ENCODE measurements at places on chromosomes 5 and 9. TPM values are rescaled to one million over a fixed set of nuclear protein-coding genes. Genes with fewer than 3 reads are reported as not detected.

DNA sequence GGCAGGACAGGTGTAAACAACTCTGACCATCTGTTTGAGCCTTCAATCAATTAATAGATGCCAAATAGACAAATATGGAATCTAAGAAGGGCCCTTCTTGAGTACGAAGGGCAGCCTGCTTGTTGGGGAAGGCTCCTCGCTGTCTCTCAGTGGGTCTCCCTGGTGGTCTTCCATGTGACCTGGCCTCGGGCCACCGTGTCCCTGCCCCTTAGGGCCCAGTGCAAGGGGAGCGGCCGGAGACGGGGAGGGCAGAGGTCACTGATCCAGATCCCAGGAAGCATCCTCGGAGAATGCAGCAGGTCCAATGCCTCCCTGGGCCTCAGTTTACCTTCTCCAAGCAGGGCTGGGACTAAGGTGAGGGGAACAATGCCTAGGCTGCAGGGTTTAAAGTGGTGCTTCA lies 2.5 kb downstream of the DBH start:
- DNase-seq = no peak

DNA sequence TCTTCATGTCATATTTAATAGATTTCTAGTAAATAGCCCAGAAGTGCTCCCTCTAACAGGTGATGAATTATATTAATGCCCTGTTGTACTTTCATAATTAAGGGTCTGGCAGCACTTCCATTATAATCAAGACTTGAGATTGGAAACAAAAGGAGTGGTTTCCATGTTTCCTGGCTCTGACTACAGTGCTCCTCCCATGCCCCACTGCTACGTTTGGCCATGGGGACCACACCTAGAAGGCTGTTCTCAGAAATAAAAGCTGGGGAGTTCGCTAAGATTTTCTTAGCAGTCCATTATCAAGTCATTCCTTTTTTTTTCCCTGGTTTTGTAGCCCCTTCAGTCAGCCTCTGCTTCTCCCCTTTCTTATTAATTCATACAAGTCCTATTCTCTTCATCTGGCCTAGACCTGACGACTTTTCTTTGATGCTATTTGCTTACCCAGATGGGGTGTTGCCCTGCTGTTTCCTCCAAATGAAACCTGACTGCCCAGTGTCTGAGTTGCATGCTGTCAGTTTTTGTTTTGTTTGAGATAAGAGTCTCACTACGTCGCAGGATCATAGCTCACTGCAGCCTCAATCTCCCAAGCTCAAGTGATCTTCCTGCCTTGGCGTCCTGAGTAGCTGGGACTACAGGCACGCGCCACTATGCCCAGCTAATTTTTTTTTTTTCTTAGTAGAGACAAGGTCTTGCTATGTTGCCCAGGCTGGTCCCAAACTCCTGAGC lies 312.1 kb upstream of the EFNA5 start:
- no peak for DNase-seq

GRCh38 chr5:86716121-86716520 lies 98.4 kb downstream of the COX7C start:
- no peak for DNase-seq

DNA sequence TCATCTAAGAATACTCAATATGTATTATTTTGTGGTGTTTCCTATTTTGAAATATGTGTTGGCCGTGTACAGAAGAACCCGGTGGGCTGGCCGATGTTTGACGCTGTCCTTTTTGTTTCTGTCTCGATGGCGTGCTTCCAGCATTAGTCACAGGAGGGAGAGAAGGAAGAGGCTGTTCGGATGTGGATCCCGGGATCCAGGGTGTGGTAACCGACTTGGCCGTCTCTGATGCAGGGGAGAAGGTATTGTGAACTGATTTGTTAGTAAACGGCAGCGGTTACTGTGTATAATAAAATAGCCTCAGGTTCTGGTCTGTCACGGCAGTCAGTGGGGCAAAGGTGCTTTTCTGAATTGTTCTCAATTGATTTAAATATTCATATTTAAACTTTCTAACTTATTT lies 275.0 kb downstream of the ARHGEF28 start:
- no peak for DNase-seq

DNA sequence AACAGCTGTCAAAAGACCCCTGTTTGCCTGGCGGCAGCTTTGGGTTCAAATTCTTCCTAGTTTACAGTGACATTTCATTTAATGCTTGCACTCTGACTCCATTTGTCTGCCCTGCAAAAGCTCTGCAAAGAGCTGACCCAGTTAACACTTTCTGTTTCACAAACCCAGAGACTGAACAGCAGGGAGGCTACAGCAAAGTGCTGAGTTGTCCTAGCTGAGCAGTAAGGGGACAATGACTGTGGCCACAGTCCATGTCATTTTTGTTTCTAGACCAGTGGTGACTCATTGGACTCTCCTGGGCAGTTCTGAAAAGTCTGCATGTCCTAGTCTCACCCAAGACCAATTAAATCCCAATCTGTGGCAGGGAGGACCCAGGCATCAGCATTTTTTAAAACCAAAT lies 994.8 kb upstream of the WWC1 start:
- DNase-seq = no peak

DNA sequence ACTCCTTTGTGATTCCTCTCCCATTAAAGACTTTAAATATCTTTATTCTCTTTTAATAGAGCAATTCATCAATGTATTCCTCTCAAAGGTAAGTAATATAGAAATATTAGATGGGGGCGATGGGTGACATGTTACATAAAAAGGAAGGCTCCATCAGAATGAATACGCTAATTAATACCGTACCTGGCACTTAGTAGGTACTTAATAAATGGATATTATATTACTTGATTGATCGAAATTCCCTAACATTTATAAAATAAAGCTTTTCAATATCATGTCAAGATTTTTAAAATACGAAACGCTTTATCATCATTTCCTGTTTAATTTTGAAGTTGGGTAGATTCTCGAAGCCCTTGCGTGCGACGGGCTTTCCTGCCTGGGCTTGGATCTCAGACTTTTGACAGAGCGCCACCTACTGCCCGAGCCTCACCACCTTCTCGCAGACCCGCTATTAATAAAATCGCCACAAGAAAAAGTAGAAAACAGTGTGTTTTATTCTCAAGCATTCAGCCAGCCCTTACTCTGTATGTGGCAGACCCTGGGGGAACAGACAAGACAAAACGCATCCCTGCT lies 99.4 kb downstream of the C5orf15 start:
- peak; percentile 74 for DNase-seq

DNA sequence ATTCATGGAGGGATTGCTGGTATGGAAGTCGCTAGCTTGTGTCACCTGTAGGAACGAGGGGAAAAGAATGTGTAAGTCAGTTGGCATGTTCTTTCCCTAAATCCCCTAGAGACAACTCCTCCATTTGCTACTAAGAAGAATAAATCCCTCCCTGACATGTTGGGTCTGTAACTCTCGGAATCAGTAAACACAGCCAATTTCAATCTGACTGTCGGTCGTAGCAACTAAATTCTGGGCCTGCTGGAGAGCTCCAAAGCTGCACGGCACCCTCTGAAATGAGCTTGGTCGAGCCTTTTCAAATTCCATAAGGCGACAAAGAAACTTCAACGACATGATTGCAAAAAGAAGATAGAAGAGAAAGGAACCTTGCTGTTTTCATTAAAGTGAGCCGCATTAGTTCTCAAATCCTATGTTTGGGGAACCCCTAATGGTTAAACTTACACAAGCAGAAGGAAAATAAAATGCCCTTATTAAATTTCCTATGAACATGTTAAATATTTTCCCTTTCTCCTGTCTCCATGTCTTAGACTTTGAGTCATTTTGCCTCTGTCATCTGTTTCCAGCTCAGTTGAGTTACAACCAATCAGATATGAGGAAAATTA lies 735.8 kb upstream of the WWC1 start:
- DNase-seq = no peak

Gene ARSI
- total RNA-seq = 5.9 TPM

DNA sequence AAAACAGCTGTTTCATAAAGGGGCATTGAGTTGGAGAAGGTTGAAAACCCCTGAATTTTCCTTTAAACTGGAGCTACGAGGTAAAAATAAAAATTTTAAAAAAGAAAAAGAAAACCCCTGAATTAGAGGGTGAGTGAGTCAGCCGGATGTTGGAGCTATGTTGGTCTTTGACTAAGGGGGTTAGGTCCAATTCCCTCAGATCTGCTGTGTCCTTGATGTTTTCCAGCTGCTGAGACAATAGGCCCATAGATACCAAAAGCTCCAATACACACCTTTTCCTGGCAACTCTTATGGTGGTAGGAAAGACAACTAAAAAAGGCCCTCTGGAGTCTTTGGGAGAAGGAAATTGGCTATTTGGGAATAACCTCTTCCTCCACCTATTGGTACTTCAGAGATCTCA lies 79.4 kb upstream of the SAP30L start:
- no peak for DNase-seq

- DNase-seq = no peak
Observed at GRCh38 chr5:169415948-169416347, 115.0 kb upstream of the SLIT3 start.

GRCh38 chr5:32231241-32231640 lies 57.1 kb upstream of the GOLPH3 start:
- DNase-seq = no peak

DNA sequence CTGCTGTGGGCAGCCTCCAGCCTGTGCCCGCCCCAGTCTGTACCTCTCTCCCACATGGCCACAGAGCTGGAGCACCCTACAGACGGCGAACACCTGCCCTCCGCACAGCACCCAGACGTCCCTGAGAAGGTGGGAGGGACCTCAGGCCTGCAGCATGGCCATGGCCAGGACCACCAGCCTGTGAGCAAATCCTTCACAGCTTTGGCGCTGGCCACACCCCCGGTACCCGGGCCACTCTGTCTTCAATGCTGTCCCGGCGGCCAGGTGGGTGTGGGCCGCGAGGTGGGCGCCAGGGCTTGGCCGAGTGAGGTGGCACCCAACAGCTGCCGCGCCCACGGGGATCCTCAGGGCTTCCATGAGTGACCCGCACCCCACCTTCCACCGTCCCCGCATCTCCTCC lies 18.7 kb downstream of the NOTCH1 start:
- no peak for DNase-seq

Gene RASGEF1C
- 0.82 TPM for total RNA-seq

Gene SHC3
- total RNA-seq = 4.2 TPM

DNA sequence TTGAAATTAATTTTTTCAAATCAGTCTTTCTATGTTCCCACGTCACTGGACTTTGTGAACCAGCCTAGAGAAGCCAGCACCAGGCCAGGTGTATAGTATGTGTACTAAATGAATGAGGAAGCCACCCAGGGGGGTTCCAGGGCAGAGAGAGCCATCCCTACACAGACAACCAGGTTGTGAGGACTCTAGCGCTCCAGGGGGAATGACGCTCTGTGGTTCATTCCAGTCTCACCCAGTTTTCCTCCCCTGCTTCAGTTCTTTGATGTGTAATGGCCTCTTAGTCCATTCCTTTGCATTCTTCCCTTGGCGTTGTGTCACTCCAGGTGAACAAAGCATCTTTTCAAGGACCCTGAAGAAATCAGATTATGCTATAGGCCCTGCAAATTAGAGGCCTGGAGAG lies 330.6 kb downstream of the NSG2 start:
- no peak for DNase-seq

GRCh38 chr9:126303488-126303887 lies 23.1 kb upstream of the MVB12B start:
- DNase-seq = no peak

DNA sequence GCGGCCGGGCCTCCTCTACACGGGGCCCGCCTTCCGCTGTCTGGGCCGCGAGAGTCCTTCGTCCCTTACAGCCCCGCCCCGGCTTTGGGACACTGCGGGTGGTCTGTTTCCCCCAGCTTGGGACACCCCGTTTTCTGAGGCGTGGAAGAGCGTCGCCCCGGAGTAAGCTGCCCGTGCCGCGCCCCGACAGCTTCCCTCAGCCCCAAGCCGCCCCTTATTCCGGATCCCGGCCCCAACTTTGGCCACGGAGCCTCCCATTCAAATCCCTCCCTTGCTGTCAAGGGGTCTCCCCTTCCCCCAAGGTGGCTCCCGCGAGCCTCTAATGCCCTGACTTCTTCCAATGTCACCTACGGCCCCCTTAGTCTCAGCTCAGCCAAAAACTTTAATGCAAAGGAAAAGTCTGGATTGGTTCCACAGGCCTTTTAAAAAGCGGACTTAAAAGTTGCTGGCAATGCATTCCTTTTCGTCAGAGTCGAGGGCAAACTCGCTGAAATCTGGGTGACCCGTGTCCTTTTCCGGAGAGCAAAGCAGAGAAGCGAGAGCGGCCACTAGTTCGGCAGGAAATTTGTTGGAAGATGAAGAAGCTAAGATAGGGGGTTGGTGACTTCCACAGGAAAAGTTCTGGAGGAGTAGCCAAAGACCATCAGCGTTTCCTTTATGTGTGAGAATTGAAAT lies 19.8 kb downstream of the EXOSC2 start:
- peak; percentile 42 for DNase-seq

DNA sequence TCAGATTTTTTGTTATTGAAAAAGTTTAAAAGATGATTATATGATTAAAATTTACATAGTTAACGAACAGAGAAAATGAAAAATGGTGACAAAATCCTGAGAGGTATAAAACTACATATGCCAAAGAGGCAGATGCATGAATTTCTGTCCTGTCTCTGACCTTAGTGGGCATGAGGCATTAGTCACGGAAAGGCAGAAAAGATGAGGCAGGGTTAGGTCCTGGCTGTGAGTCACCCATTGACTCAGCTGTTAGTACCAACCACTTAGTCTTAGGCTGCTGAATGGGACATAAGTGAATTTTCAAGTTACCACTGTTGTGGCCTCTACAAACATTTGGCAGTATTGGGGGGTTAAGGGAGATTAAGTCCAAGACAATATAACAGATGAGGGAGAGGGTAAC lies 33.1 kb downstream of the RASA1 start:
- DNase-seq = no peak

GRCh38 chr5:73370640-73371583 lies 77.7 kb downstream of the FOXD1 start:
- DNase-seq = no peak

DNA sequence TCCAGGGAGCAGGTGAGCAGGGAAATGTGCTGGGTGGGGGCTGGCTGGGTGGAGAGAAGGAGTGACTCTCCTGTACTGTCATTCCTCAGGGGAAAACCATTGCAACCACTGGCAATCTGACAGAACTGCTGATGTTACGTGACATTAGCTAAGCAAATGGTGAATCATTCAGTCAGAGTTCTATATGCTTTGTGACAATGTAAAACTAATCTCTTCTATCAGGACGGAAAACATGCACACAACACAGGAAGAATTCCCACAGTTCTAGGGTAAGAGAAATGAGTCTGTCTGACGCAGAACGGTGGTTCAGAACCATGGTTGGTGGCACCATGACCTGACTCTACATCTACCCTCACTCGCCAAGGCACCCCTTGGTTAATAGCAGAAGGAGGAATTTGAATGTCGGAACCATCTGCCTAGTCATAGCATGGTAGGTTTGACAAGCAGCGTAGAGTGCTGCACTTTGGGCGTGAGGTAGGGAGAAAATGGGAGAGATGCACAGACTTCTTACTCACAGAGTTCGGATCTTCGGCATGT lies 243.6 kb upstream of the PANK3 start:
- DNase-seq = no peak

GRCh38 chr5:127746756-127747155 lies 43.6 kb downstream of the CCDC192 start:
- no peak for DNase-seq

- no peak for DNase-seq
Observed at GRCh38 chr9:95505072-95505716, 11.6 kb downstream of the PTCH1 start.

Gene SETX
- 30.1 TPM for total RNA-seq

Gene FAM200C
- total RNA-seq = 5.4 TPM

Gene PHF24
- 0.53 TPM for total RNA-seq

Gene SH3PXD2B
- total RNA-seq = 57.4 TPM
